Tibial nerve (tissue), 4 donors: ENCODE measurements at places on chromosomes 4 and X. TPM values are rescaled to one million over a fixed set of nuclear protein-coding genes. Genes with fewer than 3 reads are reported as not detected.

The FGB gene
- total RNA-seq: not detected

The UGT2A3 gene
- not detected for total RNA-seq

The CCNA2 gene
- total RNA-seq: 3.1 TPM

The PLK4 gene
- total RNA-seq: 0.44 TPM

The RNF175 gene
- total RNA-seq: not detected

The VSIG1 gene
- not detected for total RNA-seq

The F11 gene
- total RNA-seq: 2.0 TPM

The PHKA1 gene
- 2.0 TPM for total RNA-seq

The TACC3 gene
- 14.2 TPM for total RNA-seq

The NDNF gene
- total RNA-seq: 10.6 TPM

The NUDT10 gene
- 2.7 TPM for total RNA-seq

The MID1IP1 gene
- total RNA-seq: 153 TPM

The GAGE13 gene
- total RNA-seq: not detected

The MTMR8 gene
- 4.8 TPM for total RNA-seq

The SEC24B gene
- total RNA-seq: 37.1 TPM

The XG gene
- 2.2 TPM for total RNA-seq

The PPP1R2C gene
- total RNA-seq: not detected

The FRMPD3 gene
- total RNA-seq: not detected

The PLS3 gene
- 93.8 TPM for total RNA-seq

The CPZ gene
- 2.2 TPM for total RNA-seq

The PDZD4 gene
- total RNA-seq: 22.2 TPM

The XK gene
- 0.22 TPM for total RNA-seq

The ADH1A gene
- 0.59 TPM for total RNA-seq

The IGBP1 gene
- total RNA-seq: 50.9 TPM

The COX7B2 gene
- total RNA-seq: not detected

The NLGN4X gene
- 10.3 TPM for total RNA-seq

The CLCN5 gene
- total RNA-seq: 5.7 TPM

The CYP2U1 gene
- 24.0 TPM for total RNA-seq

The CXorf49 gene
- total RNA-seq: not detected

The CFI gene
- 34.3 TPM for total RNA-seq

The TAF7L gene
- 0.21 TPM for total RNA-seq

The SCD5 gene
- total RNA-seq: 27.6 TPM

The BEX5 gene
- not detected for total RNA-seq

The MGARP gene
- not detected for total RNA-seq

The IL2RG gene
- 5.4 TPM for total RNA-seq

The SLC4A4 gene
- total RNA-seq: 3.7 TPM

The RTL9 gene
- total RNA-seq: not detected

The WNK3 gene
- 2.0 TPM for total RNA-seq

The CXCL9 gene
- total RNA-seq: not detected

The PWWP3B gene
- 18.0 TPM for total RNA-seq

The MAGEE2 gene
- total RNA-seq: not detected

The EMCN gene
- 32.0 TPM for total RNA-seq

The NLRP2B gene
- total RNA-seq: 0.39 TPM

The RTL3 gene
- 0.21 TPM for total RNA-seq

The SATL1 gene
- not detected for total RNA-seq

The MTNR1A gene
- total RNA-seq: not detected

The SERTM2 gene
- total RNA-seq: not detected

The CCSER1 gene
- total RNA-seq: 6.0 TPM

The ARHGAP36 gene
- not detected for total RNA-seq
